Panc1 (cell line): ENCODE measurements at places on chromosomes 7 and 10. TPM values are rescaled to one million over a fixed set of nuclear protein-coding genes. Genes with fewer than 3 reads are reported as not detected.

Gene IFIT1B
- not detected for total RNA-seq

GRCh38 chr7:16586081-16586874 lies 59.3 kb downstream of the ANKMY2 start:
- DNase-seq: no peak

- no peak for DNase-seq
Measured at GRCh38 chr7:88363249-88363648, 56.6 kb upstream of the STEAP4 start.

- no peak for DNase-seq
Measured at GRCh38 chr7:149774237-149775175, 1.1 kb upstream of the ZNF467 start.

GRCh38 chr7:84083846-84084245 lies 110.7 kb downstream of the SEMA3A start:
- no peak for DNase-seq

DNA sequence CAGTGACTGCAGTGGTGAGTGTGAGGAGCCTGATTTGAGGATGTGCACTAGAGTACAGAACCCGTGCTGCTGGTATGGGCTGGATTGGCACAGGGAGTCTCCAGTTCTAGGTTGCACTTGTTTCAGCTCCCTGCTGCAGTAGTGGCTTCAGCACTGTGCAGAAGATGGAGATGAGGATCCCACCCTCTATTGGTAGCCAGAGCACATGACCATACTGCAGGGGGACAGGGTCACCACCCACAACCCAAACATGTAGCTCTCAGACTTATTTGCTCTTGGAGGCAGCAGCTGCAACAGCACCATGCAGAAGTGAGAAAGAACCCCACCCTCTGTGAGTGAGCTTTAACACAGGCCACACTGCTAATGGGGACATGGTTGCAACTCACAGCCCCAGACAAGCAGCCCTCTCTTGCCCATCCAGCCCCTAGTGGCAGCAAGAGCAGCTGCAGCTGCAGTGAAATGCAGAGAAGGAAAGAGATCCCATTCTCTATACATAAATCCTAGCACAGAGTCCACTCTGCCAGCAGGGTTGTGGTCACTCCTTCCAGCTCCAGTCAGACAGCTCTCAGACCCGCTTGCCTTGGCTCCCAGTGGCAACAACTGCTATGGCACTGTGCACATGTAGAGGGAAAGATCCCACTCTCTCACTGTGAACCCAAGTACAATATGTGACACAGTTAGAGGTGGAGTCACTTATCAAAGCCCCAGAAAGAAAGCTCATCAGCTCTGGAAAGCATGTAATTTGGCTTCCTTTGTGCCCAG lies 51.4 kb upstream of the SCIN start:
- DNase-seq: no peak

DNA sequence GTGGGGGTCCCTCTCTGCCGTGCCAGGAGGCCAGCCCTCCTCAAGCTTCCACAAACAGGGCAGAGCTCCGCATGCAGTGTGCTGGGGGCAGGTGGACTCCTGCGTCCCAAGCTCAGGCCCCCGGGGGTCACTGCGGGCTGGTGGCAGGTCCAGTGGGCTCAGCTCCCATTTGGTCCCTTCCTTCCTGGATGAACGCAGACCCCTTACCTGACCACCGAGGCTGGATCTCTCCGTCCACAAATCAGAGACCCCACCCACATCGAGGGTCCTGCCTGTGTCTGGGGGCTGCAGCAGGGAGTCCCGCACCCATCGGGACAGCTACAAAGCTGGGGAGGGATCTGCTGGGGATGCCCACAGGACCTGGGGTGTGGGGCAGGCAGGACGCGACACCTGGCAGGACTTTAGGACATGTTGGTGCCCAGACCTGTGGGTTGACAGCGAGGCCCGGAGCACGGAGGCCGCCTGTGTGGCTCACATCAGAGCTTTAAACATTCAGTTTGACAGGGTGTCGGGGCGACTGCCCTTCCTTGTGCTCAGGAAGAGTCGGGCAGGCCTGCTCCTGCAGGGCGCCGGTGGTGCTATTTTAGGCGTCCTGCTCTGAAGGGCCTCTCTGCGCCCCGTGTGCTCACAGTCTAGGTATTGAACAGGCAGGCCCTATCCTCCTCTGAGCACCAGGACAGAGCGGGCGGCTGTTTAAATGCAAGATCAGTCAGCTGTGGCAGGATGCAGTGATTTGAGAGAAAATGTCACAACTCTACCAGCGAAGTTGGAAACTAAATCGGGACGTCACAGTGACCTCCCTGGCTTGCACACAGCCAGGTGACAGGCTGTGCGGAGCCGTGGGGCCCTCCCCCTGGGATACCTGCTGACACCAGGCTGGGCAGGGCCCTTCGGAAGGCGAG lies 15.9 kb upstream of the CFAP46 start:
- DNase-seq: no peak

DNA sequence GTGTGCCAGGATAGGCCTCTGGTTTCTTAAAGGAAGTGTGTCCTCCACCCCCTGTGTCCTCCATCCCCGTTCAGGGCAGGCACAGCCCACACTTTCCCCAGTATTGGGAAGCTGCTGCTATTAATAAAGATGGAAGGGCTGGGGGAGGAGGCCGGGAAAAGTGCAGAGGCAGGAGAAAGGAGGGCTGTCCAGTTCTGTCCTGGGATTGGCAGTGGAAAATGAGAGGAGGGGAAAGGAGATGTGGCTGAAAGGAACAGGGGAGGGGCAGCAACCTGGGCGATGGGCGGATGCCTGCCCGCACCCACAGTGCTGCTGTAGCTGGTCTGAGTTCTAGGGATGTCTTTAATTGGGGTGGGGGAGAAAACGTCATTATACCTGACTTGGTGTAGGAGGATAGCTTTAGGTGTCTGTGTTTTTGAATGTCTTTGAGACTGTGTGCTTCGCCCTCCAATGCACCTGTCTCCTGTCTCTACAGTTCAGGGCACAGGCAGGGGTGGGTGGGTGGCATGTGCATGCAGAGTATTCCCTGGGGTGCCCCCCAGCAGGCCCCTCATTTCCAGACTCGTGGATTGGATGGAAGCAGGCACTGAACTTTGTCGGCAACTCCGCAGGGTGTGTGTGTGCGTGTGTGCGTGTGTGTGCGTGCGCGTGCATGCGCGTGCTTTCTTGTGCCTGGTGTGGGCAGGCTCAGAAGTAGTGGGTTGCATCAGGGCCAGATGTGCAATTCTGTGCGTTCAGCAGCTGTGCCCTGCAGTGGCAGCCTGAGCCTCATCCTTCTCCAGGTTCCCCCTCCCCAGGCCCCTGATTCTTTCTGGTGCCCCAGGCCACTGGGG lies 2.5 kb downstream of the TRIM8 start:
- no peak for DNase-seq

Gene HYAL4
- total RNA-seq: not detected

- no peak for DNase-seq
Measured at GRCh38 chr7:11757153-11757552, 74.8 kb downstream of the THSD7A start.

- no peak for DNase-seq
Measured at GRCh38 chr10:93816123-93816747, 58.5 kb downstream of the LGI1 start.

- DNase-seq: no peak
Measured at GRCh38 chr10:129525401-129525801, 58.4 kb downstream of the MGMT start.

- DNase-seq: no peak
Measured at GRCh38 chr7:43879477-43879876, 10.2 kb upstream of the MRPS24 start.

DNA sequence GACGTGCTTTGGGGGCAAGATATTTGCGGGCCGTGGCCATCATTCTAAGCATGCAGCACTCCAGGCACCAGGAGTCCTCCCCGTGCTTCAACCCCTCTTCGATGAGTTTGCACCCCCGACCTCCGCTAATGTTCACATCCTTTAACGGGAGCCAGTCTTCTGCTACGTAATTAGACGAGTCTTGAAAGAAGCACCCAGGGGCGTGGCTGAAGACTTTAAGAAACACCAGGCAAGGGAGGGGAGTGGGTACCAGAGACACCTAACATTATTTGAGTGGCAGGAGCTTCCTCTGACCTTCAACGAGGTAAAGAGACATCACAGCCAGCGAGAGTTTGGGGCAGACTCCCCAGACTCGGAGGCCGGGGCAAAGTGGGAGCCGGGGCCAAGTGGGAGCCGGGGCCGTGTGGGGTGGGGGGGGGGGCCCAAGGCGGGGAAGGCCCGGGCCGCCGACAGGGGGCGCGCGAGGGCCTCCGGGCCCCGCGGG lies 31.1 kb upstream of the TOMM7 start:
- DNase-seq: no peak

Gene TMEM273
- total RNA-seq: 0.23 TPM

Gene JAZF1
- total RNA-seq: 8.8 TPM

DNA sequence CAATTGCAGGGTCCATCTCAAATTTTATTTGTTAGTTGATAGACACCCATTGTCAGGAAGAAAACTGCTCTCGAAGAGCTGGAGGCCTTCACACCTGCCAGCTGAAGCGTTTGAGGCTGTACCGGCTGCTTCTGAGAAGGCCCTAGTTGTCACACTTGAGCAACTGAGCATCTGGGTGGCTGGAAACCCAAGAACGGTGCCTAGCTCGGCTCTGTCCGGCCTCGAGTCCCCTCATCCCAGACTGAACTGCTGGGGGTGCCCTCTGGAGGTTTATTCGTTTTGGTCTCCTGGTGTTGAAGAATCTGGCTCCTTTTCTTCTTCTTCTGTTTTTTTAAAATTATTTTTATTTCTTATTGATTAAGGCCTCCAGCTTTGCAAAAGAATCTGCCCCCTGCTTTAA lies 59.3 kb upstream of the EXOC6 start:
- DNase-seq: no peak

GRCh38 chr7:22698767-22699166 lies 28.2 kb upstream of the IL6 start:
- DNase-seq: no peak

- no peak for DNase-seq
Measured at GRCh38 chr7:117095055-117095454, 141.8 kb downstream of the ST7 start.

Gene SLC26A3
- 0.36 TPM for total RNA-seq

Gene ICA1
- total RNA-seq: 1.1 TPM

GRCh38 chr10:50511492-50512213 lies 112.1 kb downstream of the SGMS1 start:
- DNase-seq: no peak

DNA sequence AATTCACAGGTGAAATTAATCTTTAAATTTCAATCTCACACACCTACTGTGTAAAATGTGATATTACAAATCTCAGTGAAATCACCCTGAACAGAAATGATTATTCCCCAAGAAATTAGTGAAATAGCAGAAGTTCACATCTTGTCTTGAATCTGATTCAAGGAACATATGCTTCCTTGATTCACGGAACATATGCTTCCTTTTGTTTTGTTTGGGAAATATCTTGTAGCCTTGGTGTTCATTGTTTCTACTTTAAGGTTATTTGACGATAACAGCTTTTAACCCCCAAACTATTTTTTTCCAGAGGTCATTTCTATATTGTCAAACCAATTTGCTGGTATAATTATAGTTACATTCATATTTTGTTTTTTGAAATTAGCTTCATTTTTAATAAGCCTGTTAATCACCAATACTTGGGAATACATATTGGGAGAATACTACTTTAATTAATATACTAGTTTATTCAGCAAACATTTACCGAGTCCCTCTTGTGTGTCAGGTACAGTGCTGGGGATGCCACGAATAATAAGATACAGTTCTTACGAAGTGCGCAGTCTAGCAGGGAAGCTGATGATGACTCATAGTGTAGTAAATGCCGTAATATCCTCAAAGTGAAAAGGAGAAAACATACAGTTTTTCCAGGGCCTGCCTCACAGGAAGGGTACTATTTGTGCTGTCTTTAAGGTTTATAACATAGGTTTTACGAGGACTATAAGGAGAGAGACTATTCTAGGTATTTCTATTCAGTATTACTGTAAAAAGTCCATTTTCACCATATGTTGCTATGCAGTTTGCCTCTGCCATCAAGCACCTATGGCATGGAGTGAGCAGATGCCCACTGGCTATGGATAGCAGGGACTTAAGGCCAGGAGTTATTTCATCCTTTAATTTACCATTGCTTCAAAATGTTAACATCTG lies 32.5 kb downstream of the PRKAR2B start:
- DNase-seq: no peak

GRCh38 chr7:64559206-64559605 lies 3.7 kb downstream of the ZNF680 start:
- DNase-seq: no peak

DNA sequence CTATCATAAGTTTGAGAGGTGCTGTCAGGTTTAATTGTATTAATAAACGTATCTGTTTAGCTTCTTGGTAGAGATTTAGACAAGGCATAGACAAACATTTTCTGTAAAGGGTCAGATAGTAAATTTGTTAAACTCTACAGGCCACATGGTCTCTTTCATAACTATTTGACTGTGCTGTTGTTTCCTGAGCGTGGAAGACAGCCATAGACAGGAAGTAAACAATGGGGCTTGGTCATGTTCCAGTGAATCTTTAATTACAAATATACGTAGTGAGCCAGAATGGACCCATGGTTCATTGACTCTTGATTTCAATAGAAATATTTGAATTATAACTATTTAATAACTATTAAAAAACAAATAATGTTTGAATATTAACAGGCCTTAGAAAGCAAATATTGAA lies 451.1 kb downstream of the SH2D4B start:
- no peak for DNase-seq

Gene PKD1L1
- 2.2 TPM for total RNA-seq

DNA sequence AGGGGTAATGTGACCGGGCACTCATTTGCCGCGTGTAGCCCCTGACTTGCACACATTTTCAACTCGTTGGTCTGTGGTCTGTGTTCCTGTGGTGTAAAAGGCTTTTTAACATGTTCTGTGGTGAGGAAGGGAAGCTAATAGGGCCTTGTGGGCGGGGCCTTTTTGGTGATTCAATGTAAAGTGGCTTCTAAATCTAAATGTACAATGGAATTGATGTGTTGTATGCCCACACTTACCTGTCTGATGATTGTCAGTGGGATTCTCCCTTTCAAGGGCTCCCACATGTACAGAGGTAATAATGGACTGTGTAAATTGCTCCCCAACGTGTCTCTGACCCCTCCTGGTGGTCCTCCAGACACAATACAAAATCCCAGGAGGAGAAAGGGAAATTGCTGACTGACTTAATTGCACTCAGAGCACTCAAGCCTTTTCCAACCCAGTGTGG lies 43.1 kb upstream of the GATAD1 start:
- DNase-seq: no peak

DNA sequence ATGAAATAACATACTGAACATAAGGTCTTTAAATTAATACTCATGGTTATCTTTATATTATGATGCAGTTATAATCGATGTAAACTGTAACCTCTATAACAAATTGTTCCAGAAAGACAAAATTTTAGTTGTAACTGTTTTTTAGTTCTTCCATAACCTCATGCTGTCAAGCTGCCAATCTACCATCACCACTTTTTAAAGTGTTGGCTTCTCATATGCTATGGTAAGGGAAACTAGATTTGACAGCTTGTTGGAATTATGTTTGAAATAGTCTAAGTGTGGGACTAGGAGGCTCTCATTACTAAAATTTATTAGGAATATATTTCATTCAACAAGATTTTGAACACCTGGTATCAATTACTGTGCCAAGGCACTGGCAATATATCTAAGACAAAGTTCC lies 105.4 kb downstream of the NRBF2 start:
- DNase-seq: no peak

GRCh38 chr10:26310361-26310760 lies 93.8 kb downstream of the GAD2 start:
- no peak for DNase-seq

- DNase-seq: no peak
Measured at GRCh38 chr10:54903745-54904144, 102.7 kb upstream of the PCDH15 start.
